ENCODE measurements at places on chromosomes 2 and 18.

DNA sequence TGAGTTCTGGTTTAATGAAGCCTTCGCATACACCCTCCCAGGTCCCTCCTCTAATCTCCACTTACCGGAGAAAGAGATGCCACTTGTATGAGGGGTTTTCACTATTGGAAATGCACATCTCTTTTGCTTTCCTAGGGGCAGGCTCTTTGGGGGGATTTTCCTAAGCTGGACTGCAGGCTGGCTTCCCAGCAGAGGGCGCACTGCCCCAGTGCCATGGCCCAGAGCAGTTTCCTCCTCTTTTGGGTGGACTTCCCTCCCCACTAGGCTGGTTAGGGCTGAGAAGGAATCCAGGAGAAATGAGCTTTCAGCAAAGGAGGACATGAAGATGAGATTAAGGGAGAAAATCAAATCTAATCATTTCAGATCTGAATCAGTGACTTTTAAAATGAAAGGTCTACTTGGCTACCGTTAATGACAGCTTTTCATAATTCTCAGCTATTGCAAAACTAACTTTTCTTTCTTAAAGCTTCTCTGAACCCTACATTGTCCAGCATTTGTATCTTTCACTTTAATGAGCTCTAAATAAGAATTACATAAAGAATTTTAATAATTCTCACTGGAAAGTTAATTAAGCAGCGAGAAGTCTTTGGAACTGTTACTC lies 784.1 kb upstream of the FANCL start:
- DNase-seq = peak; percentile 23

DNA sequence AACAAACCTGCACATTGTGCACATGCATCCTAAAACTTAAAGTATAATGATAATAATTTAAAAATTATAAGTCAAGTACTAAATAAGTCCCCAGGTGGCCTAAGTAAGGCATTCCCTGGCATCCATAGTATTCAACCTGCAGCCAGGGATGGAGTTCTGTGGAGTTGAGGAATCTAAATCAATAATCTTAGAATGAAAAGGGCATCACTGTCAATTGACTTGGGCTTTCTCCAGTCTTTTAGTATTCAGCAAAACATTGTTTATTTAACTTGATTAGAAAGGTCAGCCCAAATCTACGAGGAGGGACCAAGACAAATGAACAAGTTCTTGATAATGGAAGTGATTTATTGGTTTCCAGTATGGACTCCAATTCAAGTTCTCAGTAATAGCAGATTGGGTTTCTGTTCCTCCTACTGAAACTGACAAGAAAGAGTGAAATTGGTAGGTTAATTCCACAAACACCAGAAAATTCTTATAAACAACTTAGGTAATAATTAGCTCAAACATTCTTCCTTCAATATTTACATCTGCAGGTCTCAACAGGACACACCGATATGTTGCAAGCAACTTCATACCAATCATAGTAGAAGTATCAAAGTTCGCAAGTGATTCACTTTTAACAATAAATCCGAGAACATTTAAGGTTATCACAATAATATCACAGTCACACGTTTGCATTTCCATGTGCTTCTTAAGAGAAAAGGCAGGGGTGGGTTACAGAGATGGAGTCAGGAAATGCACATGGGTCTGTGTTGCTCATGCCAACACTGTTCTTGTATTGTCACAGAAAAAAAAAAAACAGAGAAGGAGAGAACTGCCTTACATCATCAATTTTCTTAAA lies 51.7 kb upstream of the EHBP1 start:
- DNase-seq = no peak

GRCh38 chr2:183070942-183071844 lies 7.4 kb upstream of the DUSP19 start:
- DNase-seq = peak; percentile 55

DNA sequence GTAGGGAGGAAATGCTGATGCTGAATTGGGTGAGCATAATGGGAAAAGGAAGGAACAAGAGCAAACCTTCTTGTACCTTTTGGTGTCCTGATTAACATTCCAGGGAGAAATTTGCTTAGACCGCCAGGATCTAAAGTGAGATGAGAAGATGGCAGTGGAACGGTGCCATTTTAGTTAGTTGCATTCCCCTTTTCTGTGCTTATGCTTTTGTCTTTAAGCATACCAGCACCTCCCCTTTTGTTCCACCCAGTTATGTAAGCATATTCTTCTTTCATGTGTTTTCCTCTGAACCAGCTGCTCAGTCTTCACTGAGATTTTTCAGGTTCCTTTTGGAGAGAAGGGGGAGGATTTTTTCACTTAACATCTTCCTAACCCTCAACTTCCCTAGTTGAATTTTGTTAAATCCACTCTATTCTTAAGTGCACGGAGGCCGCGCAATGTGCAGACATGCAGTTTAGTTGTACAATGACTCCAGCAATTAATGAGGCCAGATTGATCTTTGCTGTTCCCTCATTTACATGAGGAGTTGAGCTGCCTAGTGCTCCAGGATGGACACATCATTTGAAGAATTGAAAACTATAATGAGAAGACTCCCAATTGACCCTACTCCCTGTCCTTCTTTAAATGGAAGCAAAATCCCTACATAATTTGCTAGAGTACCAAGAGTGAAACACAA lies 73.9 kb downstream of the MAP4K4 start:
- DNase-seq = no peak

GRCh38 chr18:36365836-36366775 lies 68.6 kb downstream of the FHOD3 start:
- DNase-seq = no peak

DNA sequence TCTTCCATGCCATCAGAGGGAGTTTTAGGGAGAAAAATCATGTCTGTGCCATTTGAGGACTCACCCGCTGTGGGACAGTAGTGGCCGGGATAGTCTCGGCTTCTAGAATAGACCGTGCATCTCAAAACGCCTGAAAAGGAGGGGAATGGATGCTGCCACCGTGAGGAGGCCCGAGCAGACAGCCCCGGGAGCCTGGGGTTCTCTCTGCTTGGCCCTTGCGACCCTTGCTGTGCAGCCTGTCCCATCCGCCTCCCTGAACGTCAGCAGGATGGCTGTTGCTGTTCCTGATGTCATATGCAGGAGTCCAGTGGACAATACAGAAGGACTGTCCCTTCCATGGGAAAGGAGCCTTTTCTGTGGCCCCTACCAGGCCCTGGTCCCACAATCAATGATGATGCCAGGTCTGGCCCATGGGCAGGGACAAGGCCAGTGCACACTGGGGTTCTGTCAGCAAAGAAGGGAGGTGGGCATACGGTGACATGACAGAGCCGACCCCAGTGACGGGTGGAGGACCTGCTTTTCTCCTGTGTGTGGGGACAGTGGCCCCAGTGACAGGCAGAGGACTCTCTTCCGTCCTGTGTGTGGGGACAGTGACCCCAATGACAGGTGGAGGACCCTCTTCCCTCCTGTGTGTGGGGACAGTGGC lies 58.8 kb downstream of the ACKR3 start:
- no peak for DNase-seq

GRCh38 chr2:137921105-137921880 lies 43.0 kb upstream of the HNMT start:
- DNase-seq = no peak

DNA sequence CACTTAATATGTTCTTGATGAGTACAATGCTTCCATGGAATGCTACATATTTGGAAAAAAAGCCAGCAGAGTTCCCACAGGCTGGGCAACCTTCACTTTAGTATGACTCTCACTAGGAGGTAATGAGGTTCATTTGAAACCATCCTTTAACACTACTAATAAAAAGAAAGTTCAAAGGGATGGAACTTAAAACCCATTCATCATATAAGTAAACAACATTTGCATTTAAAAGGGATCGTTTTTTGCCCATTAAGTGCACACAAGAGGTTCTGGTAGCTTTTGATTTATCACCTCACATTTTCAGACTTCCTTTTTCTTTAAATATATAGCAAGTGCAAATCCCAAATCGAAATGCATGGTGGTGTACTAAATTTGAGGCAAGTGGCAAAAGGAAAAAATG lies 270.8 kb upstream of the DCC start:
- DNase-seq = no peak

GRCh38 chr2:109382951-109383350 lies 230.8 kb downstream of the SEPTIN10 start:
- DNase-seq = peak; percentile 40

DNA sequence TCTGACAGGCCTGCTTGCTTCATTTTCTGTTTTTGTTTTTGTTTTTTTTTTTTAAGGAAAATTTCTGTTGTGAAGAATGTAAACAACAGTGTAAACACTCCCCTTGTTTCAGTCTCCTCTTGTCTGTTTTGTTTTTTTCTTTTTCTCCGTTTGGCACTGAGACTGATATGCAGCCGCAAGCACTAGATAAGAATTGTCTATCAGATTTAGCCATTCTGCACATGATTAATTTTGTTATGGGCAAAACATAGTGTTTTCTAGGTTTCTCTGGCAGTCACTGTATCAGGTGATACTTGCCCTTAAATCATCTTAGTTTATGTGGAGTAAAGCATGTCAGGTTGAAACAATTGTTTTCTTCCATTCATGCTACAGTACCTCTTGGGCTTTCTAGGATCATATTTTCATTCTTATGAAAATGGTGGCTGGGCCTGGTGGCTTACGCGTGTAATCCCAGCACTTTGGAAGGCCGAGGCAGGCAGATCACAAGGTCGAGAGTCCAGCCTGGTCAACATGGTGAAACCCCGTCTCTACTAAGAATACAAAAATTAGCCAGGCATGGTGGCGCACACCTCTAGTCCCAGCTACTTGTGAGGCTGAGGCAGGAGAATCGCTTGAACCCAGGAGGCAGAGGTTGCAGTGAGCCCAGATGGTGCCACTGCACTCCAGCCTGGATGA lies 12.9 kb upstream of the RBMS1 start:
- DNase-seq = no peak

DNA sequence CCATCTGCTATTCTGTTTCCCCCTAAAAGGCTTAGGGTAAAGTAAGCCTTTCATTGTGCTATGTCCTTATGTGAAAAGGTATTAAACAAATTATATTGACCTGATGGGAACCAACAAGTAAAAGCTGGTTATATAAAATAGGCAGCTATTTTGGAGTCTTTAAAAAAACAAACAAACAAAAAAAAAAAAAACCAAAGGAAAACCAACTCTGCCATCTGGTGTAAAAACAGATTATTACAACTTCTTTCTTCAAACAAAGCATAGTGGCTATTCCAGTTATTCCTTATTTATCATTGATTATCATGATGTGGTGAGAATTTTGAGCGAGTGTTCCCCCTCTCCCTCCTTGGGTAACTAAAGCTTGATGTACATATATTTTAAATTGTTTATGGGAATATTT lies 122.3 kb upstream of the FHL2 start:
- peak; percentile 50 for DNase-seq

DNA sequence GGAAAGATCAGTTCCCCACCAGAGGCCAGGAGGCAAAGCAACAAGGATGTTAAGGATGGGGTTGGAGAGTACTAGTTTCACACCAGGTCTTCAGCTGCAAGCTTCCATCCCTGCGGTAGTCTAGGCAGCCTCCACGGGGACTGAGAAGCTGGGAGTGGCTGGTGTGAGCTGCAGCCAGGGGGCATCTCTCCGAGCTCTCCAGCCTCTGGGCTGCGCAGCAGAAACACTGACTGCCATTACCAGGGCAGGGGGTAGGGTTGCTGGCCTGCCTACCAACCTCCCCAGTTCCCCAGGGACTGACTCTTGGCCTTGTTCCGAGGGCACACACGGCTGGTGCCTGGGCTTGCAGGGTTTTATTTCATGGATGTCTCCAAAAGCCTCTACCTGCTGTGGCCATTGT lies 15.9 kb downstream of the GATA6 start:
- DNase-seq = no peak

- peak; percentile 41 for DNase-seq
Measured at GRCh38 chr18:51185075-51185474, 12.4 kb downstream of the MEX3C start.

DNA sequence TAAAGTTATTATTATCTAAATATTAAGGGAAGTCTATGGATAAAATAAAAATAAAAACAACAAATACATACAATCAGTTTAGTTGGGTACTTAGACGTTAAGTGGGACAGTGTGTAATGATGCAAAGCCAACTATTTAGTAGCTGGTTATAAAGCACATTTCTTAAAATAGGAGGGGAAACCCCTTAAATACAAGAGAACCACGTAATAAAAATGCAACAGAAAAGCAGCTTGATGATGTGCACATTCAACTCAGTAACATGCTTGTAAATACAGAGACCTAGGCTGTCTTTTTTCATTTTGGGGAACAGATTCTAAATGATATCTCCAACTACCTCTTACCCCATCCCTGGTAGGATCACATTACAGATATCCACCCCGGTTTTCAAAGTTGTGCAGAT lies 134.3 kb upstream of the AQP4 start:
- DNase-seq = no peak

DNA sequence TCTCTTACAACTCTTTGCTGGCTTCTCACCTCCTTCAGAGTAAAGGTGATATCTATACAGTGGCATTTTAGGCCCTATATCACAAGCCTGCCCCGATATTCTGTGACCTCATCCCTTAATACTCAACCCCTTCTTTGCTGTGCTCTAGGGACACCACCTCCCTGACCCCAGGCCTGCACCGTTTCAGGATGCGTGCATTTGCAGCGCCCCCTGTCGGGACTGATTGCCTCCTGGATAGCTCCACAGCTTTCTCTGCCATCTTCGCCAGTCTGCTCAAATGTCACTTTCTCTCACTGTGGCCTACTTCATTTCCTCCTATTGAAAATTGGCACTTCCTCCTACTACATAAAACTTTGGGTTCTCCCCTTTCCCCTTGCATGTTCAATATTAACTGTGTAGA lies 289.6 kb downstream of the SOCS6 start:
- no peak for DNase-seq

GRCh38 chr18:34023471-34023870 lies 201.2 kb downstream of the NOL4 start:
- DNase-seq = no peak

DNA sequence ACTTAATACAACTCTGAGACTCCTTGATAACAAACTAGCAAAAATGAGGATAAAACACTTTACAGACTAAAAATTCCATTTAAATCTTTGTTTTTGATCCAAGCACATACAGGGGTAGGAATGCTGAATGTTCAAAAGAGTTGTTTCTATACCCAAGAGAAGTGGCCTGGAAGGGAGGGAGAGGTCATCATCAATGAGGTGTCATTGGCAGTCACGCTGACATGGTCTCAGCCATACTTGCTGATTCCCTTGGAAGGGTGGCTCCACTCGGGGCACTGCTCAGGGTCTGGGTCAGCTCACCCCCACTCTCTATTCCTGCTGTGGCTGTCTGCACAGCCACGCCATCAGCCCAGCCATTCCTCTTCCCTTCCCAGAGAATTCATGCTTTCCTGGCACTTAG lies 105.2 kb upstream of the PELI1 start:
- DNase-seq = no peak

GRCh38 chr2:11752906-11753305 lies 6.5 kb downstream of the LPIN1 start:
- no peak for DNase-seq

GRCh38 chr2:98546186-98546585 lies 62.1 kb downstream of the COA5 start:
- no peak for DNase-seq

DNA sequence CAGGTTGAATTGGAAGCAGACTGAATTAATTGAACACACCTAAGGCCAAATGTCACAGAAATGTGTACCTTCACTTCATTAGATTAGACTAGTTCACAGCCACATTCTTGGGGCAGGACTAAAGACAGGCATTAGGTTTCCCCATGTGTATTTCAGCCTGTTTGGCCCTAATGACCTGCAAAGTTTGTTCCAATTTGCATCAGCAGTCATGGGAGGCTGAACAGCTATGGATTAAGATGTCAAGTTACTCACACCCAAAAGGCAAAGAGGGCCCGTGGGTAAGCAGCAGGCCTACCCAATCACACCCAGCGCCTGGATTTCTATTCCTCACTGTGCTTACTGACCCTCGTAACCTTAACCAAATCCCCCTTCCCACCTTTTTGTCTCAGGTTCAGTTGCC lies 99.6 kb upstream of the RIOK3 start:
- no peak for DNase-seq

GRCh38 chr2:109719871-109720270 lies 74.2 kb upstream of the RGPD5 start:
- no peak for DNase-seq

Data from ELR (cell line).